ENCODE measurements at places on chromosomes 13 and 19.

GRCh38 chr13:81487151-81487550, 1146.2 kb upstream of the SPRY2 start:
- no peak for DNase-seq
- H3K27me3 ChIP-seq, result no peaks in the 10 kb centered on the region
- no peak overlapping the region for H3K27ac ChIP-seq
- H3K36me3 ChIP-seq, result no peaks in the 10 kb centered on the region
- no peaks in the 10 kb centered on the region for H3K4me1 ChIP-seq

- H3K4me1 ChIP-seq, result no peaks in the 10 kb centered on the region
- no peak overlapping the region for H3K4me3 ChIP-seq
- DNase-seq, result no peak
- no peaks in the 10 kb centered on the region for H3K36me3 ChIP-seq
- H3K27ac ChIP-seq, result no peak overlapping the region
These were observed 4.7 kb upstream of the GNA15 start for GRCh38 chr19:3131168-3131567.

DNA sequence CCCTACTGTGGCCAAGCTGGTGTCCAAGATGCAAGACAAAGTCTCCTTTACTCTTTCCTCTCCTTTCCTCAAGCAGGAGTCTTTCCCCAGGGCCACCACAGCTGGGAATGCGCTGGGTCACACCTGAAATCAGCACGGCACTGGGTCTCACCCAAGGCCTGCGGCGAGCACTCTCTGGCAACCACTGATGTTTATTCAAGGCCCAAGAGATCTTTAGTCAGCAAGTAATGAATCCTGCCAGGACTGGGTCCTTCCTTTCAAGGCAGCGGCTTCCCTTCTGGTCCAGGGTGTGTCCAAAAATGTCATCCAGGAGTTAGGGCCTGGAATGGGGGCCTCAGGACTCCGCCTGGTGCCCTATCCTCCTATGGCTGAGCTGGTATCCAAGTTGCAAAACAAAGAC, 24.1 kb downstream of the BLOC1S3 start:
- H3K27ac ChIP-seq, result no peak overlapping the region
- H3K4me1 ChIP-seq, result no peaks in the 10 kb centered on the region
- H3K4me3 ChIP-seq, result no peak overlapping the region
- no peaks in the 10 kb centered on the region for H3K36me3 ChIP-seq
- no peak for DNase-seq

- DNase-seq, result no peak
- peaks cover 30% of the 10 kb centered on the region for H3K36me3 ChIP-seq
- H3K4me1 ChIP-seq, result peaks cover 39% of the 10 kb centered on the region
- peak overlapping the region; percentile 99 for H3K4me3 ChIP-seq
- peak overlapping the region; percentile 99 for H3K27ac ChIP-seq
These were observed 38.4 kb upstream of the NANOS3 start for GRCh38 chr19:13838435-13839129.

DNA sequence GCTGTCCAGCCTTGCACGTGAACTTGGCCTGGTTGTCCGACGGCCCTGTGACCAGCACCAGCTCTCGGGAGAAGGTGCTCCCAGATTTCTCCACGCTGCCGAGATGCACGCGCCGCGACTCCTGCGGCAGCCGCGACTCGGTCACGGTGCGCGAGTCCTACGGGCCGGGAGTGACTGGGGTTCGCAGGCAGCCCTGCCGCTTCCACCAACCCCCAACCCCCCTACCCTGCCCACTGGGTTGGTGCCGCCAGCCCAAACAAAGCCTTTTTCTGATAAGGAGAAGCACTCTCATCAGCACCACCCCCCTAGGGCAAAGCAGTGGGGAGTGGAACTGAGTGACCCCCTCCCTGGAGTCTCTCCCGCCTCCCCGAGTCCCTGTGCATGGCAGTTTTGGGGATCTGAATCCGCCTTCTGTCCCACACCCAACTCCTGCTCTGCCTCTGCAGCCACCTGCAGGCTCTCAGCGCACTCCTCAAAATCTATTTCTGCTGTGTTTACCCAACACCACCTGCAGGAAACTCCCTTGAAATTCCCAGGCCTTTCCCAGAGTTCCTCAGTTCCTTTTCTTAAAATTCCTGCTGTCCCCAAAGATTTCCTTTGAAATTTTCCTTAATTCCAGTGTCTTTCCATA, 6.2 kb downstream of the NPHS1 start:
- no peaks in the 10 kb centered on the region for H3K36me3 ChIP-seq
- peaks cover 23% of the 10 kb centered on the region for H3K27me3 ChIP-seq
- H3K4me3 ChIP-seq, result peak overlapping the region; percentile 12
- no peak overlapping the region for H3K27ac ChIP-seq
- H3K4me1 ChIP-seq, result no peaks in the 10 kb centered on the region
- no peak for DNase-seq

DNA sequence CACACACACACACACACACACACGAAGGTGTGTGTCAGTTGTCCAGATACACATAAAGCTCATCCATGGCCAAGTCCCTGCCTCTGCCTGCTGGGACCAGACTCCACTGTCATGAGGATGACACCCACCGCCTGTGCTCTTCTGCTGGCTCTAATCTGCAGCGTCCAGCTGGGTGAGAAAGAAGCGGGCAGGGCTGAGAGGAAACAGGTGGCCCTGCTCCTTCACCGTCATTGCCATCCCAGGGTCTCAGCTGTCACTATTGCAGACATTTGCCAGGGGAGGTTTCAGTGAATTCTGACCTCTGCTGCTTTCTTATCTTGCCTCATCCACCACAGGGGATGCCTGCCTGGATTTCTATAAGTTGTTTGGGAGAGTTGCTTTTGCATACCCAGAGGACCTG, 31.4 kb downstream of the SCGB2B2 start:
- no peaks in the 10 kb centered on the region for H3K27me3 ChIP-seq
- no peaks in the 10 kb centered on the region for H3K36me3 ChIP-seq
- H3K4me1 ChIP-seq, result no peaks in the 10 kb centered on the region
- H3K27ac ChIP-seq, result no peak overlapping the region

- no peaks in the 10 kb centered on the region for H3K27me3 ChIP-seq
- H3K4me1 ChIP-seq, result peaks cover 9% of the 10 kb centered on the region
- no peak for DNase-seq
- no peak overlapping the region for H3K27ac ChIP-seq
- no peaks in the 10 kb centered on the region for H3K36me3 ChIP-seq
These were observed 4.3 kb upstream of the LRFN3 start for GRCh38 chr19:35931874-35932202.

DNA sequence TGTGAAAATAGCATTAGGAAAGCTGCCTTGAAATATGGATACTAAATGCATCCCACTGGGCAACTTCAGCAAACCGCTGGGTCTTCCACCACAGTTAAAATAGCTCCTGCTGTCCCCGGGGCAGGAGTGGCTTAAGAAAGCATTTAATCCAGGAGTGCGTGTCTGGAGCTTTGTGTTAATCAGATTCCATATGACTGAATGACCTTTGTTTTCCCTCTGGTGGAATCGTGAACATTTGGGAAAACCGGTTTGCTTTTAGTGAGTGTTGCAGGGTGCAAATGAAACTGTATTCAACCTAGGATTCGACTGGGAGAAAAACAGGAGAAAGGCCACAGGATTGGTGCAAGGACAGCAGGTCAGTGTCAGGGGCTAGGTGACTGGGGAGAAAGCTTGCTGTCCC, 237.6 kb upstream of the MAB21L1 start:
- DNase-seq, result no peak
- no peaks in the 10 kb centered on the region for H3K27me3 ChIP-seq
- no peak overlapping the region for H3K4me3 ChIP-seq
- no peaks in the 10 kb centered on the region for H3K4me1 ChIP-seq
- H3K27ac ChIP-seq, result no peak overlapping the region
- no peaks in the 10 kb centered on the region for H3K36me3 ChIP-seq

DNA sequence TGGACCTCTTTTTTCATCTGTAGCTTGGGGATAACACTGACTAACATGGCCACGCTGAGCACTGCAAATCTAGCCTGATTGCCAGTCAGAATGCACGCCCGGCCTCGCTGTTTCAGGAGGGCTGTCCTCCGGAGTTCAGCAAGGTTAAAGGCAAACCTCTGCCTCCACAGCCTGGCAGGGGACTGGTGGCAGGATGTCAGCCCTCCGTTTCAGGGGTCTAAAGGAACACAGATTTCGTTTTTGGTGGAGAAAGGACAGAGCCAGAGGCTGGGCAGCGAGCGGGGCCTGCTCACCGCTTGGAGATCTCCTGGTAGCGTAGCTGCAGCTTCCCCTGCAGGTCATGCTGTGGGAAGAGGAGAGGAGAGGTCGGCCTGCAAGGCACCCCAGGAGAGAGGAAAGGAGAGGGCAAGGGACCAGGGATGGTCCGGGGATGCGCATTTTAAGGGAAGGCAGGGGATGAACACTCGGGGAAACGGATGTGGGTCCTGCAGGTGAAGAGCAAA, 560 bp downstream of the NDUFA7 start:
- no peak for DNase-seq
- peak overlapping the region; percentile 64 for H3K4me3 ChIP-seq
- peak overlapping the region; percentile 90 for H3K27ac ChIP-seq

DNA sequence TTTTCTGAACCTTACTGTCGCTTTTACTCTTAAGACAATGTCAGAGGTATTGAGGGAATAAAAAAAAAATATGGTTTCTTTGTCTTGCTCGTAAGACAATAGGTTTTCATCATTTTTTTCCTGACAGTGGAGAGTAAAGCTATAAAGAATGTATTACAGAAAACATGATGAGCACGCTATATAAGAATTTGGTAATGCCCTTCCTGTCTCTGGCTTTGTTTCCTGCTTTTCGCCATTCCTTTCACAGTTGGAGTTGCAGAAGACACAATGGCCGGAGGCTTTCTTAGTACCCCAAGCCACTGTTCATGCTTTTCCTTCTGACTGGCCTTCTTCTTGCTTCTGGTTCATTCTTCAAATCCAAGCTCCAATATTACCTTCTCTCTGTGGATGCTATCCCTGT, 101.0 kb upstream of the DACH1 start:
- no peak overlapping the region for H3K4me3 ChIP-seq
- H3K36me3 ChIP-seq, result no peaks in the 10 kb centered on the region
- DNase-seq, result no peak

- no peaks in the 10 kb centered on the region for H3K27me3 ChIP-seq
- DNase-seq, result no peak
- no peaks in the 10 kb centered on the region for H3K4me1 ChIP-seq
- no peak overlapping the region for H3K4me3 ChIP-seq
- H3K36me3 ChIP-seq, result no peaks in the 10 kb centered on the region
These were observed 590.8 kb downstream of the LMO7 start for GRCh38 chr13:76226941-76227340.

- no peaks in the 10 kb centered on the region for H3K36me3 ChIP-seq
- H3K4me3 ChIP-seq, result no peak overlapping the region
- no peak overlapping the region for H3K27ac ChIP-seq
These were observed 113.6 kb upstream of the PCDH9 start for GRCh38 chr13:67343777-67344176.

- H3K27me3 ChIP-seq, result no peaks in the 10 kb centered on the region
- no peak overlapping the region for H3K27ac ChIP-seq
- no peaks in the 10 kb centered on the region for H3K4me1 ChIP-seq
These were observed 175.7 kb downstream of the FGF9 start for GRCh38 chr13:21846605-21847004.

DNA sequence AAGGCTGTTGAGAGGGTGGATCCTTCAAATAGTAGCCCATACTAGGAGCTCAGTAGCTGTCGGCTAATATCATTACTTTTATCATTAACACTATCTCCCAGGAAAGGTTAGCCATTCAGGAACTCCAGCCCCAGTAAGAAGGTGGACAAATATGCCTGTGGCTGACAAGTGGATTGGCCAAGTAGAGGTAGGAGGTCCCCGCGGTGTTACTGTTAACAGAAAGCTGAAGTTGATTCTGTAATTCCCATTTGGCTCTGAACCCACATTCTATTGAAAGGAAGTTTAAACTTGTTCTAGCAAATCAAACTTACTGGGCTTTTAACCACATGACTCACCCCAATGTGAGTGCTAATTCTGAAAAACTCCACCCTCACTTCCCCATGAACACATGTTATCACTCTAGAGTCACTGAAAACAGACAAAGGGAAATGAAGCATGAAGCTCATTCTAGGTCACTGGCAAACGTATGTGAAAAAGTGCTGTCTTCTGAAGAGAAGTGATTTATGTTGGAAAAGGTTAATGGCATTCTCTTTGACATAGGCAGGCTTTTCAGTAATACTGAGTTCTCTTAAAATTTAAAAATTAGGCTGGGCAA, 273.5 kb downstream of the FGF14 start:
- no peak overlapping the region for H3K4me3 ChIP-seq
- no peak overlapping the region for H3K27ac ChIP-seq
- DNase-seq, result no peak
- no peaks in the 10 kb centered on the region for H3K4me1 ChIP-seq
- no peaks in the 10 kb centered on the region for H3K27me3 ChIP-seq

GRCh38 chr13:113390874-113391497, 27.1 kb upstream of the GRTP1 start:
- no peaks in the 10 kb centered on the region for H3K4me1 ChIP-seq
- H3K27ac ChIP-seq, result no peak overlapping the region
- H3K36me3 ChIP-seq, result no peaks in the 10 kb centered on the region
- H3K4me3 ChIP-seq, result no peak overlapping the region
